Stimulated activated CD4-positive, alpha-beta T cell treated with anti-CD3 and anti-CD28 coated beads, Interleukin-1b, Interleukin-23, amount 100 ng/mL, for 24 hours (primary cell): ENCODE measurements at places on chromosomes 4 and X.

DNA sequence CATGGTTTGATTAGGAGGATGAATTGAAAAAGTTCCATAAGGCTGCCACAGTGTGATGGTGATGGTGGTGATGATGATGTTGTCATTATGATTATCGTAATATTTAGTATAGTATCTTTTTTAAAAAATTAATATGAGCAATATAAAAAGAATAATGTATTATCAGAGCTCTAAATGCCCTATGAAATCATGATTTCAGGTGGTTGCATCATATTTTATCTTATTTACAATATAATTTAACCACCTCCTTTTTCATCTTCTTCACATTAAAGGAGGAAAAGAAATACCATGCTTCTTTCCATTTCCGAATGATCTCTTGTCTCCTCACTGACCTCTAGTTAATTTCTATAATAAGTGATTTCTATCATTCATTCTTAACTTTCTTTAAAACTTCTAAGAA, 225.9 kb downstream of the RAPGEF2 start:
- DNase-seq: no peak

DNA sequence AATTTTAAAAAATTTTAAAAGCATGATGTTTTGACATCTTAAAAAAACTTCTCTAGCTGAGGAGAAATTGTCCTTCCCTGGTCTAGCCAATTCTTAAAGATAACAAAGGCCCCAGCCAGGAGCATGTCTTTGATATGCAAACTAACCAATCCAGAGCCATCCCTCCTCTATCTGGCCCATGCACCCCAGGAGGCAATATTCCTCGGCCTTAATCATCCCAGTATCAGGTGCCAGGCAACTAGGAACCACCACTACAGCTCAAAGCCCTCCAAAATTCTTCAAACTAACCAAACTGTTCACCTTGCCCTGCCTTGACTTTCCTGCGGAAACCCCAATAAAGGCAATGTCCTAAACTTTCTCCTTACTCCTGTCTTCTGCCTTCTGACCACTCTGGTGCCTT, 97.8 kb upstream of the USP9X start:
- no peak for DNase-seq

DNA sequence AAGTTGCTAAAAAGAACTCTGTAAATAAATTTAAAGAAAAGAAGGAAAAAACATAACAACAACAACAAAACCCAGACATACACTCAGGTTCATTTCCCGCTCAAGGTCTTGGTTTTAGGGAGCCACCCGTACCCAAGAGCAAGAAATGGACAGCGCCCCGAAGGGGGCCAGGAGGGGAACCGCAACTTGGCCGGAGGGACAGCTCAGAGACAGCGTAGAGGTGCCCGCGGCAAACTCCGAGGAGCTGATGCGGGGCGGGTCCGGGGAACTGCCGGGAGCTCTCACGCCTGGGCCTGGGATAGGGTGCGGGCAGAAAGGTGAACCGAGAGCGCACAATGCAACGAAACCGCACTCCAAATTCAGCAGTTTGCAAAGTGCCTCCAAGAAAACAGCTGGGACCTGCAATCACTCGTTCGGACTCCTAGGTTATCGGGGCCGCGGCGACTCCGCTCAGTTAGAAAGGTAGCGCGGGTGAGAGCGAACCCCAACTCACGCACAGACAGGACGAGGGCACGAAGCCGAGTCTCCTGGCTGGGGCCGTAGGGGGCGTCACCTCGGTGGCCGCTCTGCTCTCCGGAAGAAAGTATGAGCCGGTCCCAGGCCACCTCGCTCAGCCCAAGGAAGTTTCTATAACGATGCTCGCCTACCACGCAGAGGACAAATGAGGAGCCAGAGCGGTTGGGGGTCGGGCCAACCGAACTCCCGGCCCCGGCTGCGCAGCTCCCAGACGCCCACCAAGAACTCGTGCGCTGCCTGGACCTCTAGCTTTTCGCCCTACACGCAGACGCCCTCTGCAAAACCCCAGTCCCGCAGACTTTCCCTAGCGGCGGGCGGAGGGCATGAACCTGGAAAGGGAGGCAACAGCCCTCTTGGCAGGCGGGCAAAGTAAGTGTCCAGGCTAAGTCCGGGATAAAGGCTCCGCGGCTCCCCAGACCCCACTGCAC, 1.4 kb downstream of the NDNF start:
- no peak for DNase-seq

GRCh38 chrX:111850975-111851374, 25.0 kb upstream of the TRPC5OS start:
- no peak for DNase-seq
